ENCODE measurements at places on chromosomes 2 and 18.

DNA sequence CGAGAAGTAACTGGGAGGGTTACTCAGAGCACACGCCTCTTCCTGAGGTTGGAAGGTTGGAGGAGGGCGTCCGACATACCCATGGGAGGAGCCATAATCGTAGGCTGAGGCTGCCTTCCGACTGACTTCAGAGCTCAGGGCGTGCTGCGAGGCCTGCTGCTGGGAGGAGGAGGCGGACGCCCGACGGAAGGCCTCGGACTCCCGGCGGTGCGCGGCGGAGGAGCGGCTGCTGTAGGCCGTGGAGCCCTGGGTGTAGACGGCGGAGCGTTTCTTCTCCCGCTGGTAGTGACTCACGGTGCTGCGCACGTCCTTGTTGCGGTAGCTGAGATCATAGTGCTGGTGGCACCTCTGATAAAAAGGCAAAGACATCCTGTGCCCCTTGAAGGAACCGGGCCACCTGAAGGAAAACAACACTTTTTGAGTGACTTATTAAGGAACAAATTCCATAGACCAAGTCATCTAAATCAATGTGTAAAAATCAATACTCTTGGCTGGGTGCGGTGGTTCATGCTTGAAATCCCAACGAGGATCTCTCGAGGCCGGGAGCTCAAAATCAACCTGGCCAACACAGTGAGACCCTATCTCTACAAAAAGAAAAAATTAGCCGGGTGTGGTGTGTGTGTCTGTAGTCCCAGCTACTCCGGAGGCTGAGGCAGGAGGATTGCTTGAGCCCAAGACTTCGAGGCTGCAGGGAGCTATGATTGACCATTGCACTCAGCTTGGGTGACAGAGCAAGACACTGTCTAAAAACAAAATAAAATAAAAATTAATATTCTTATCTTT is 4.7 kb downstream of the MYOM1 start:
- no peak for DNase-seq

- DNase-seq = no peak
Measured at GRCh38 chr2:75526842-75527241, 33.9 kb downstream of the EVA1A start.

GRCh38 chr2:123380370-123380935 is 644.6 kb upstream of the CNTNAP5 start:
- no peak for DNase-seq

- DNase-seq = no peak
Measured at GRCh38 chr2:239589270-239589825, 188.5 kb upstream of the HDAC4 start.

DNA sequence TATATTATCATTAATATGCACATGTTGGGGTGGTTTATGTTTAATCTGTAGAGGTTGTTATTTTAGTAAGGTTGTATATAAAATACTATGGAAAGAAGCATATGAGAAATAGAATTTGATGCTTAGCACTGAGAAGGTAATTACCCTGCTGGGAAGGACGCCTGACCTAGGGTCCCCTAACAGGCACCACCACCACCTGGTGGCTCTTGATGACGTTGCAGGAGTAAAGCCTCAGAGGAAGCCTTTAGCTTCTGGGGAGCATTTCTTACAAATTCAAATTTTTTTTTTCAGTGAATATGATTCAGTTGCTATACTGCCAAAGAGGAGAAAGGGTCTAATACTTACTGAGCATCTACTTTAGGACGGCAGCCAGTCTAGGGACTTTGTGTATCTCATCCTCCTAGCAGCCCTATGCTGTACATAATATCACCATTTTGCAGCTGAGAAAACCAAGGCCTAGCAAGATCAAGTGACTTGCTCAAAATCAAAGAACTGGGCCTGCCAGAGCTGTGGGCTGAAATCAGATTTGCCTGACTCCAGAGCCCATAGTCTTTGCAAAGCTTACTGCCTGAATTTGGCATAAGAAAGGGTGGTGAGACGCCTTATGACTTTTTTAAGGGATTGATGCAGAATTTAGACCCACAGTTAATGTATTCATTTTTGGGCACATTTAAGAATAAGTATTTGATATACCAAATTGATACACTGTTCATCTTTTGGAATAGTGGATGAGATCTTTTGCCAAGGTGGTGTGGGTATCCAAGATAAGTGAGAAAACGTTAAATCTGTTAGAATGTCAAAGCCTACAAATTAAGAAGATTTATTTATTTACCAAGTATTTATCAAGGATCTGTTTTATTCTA is 78.8 kb upstream of the GAREM1 start:
- DNase-seq = no peak

DNA sequence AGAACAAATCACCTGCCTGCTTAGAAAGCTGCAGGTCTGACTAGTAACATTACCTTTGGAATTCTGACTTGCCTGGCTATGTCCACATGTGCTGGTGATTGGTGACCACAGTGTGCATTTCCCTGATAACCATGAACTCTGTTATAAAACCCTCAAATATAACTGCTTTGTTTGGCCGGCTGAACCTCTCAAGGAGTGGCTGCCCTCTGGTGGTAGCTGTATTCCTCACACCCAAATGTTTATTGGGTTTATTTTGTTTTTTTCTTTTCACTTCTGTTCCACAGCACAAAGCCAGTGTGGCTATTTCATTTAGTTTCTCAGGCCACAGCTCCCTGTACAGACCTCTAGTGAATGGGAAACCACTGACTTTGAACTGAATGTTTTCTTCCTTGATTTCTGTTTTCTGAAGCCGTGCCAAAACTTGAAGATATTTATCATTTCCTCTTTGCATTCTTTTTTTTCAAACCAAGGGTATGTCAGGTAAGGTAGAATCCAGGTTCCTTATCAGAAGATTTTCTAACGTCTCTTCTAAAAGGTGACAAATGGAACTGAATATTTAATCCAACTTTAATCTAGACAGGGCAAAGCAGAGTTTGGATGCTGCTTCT is 549.0 kb upstream of the VRK2 start:
- no peak for DNase-seq

- no peak for DNase-seq
Measured at GRCh38 chr2:144834998-144835633, 315.2 kb upstream of the ZEB2 start.

DNA sequence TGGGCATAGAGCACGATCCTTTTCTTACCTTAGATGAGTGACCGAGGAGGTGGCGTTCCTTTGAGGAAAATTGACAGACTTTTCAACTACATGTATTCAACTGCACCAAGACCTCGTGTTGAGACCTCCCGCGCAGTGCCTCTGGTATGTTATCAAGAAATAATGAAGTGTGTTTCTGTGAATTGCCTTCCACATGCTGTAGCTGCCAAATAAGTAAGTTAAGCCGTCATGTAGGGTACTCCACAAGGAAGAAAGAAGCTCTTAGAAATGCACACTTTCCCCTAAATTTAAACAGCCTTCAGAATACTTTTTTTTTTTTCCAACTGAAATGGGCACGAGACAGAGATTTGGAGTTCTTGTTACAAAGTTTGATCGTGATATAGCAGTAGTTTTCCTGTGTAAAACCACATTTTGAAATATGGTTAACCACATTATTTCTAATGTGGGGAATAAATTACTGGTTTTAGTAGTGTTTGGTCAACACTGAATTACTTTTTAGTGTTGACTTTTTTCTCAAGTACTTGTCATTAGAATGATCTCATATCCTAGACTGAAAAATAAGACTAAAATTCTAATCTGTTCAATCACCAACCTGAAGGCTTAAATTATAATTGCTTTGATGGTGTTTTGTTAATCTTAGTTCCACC is 30.5 kb downstream of the PDK1 start:
- no peak for DNase-seq

DNA sequence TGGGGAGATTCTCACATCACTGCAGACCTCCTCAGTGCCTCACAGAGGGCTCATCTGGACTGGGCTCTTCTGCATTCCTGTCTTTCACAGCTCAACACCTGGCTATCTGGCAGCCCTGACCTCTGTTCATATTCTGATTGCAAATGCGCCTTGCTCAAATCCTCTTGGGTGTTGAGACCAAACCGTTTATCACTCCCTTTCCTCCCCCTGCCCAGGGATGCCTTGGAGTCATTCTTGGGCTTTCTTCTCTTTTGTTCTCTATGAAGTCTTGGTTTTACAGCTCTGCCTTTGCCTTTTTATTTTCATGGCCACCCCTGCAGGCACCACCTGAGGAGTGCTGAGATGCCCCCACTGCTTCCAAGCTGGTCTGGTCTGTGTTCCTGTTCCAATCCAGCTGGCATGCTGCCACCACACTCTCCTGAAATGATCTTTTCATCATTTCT is 26.3 kb downstream of the TUBB6 start:
- no peak for DNase-seq

DNA sequence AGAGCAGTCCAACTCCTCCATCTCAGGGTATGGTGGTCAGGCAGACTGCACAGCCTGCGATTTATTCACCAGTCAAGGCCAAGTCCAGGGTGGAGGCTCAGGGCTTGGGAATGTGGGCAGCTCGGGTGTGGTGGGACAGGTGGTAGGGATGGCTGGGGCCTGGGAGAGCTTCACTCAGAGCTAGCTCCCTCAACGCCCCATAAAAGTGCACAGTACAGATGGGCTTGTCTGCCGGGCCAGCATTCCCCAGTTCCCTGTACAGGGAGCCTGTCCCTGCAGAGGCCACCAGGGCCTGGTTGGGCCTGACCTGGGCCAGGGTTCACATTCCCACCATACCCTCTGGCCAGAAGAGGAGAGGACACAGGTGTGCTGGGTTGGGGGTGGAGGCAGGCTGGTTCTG is 49.2 kb upstream of the OTOS start:
- DNase-seq = no peak

- DNase-seq = no peak
Measured at GRCh38 chr2:66318009-66318561, 116.8 kb upstream of the MEIS1 start.

DNA sequence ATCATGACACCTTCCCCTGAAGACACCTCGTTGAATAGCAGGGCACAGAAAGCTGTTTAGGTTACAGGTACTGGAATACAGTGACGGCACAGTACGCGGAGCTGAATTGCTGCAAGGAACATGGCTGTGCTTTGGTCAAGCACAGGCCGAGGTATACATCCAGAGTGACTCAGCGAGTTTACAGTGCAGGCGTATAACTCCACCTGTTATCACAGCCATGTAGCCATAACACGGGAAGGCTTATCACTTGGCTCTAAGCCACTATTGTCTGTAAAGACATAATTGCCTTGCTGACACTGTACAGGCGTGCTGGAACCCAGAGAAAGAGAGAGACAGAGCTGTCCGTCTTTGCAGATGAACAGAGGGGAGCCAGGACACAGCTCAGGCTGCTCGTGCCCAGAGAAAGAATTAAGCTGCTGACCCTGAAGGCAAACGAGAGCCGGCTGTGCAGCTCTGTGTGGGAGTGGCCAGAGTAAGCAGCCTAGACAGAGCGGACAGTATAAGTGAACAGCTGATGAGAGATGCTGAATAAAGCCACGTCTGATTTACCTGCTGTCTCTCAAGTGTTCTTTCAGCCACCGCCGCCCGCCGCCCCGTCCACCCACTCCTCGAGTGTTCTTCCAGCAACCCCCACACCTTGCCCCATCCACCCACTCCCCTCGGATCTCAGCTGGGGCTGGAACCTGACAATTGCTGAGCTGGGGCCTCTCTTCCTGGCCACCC is 87.3 kb upstream of the PPP1CB start:
- DNase-seq = no peak

GRCh38 chr2:172674034-172674967 is 61.3 kb upstream of the RAPGEF4 start:
- DNase-seq = no peak

All from stimulated activated CD8-positive, alpha-beta memory T cell treated with anti-CD3 and anti-CD28 coated beads, Interleukin-7, amount 100 ng/mL, for 1 hour (primary cell).